ENCODE measurements at places on chromosomes 6 and 20. TPM values are rescaled to one million over a fixed set of nuclear protein-coding genes. Genes with fewer than 3 reads are reported as not detected.

DNA sequence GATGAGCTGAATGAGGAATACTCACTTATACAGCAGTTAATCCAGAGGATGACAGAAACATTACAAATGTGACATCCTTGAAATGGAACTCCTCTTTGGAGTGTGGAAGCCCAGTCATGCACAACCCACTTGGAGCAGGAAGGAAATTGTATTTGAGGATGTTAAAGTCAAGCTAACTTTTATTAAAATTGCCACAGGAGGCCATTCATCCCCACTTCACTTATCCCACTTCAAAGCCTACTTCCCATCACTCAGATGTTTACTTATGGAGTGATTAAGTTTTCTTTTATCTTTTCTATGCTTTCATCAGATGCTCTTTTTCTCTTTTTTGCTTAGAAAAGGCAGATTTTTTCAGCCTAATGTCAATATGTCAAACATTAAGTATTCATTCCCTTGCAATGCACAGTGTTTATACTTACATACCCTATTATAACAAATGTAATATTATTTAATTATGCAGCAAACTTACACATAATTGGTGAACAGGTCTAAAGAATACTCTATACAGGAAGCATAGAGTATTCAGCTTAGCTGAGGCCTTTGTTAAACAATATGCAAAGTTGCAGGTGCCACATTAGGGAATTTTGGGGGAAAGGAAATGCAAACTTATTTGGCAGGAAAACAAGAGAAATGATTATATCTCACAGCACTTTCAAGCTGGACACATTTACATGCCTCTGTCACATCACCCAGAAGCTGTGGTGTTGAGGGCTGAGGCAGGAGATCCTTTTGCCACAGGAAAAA is 148.9 kb downstream of the KHDC1L start:
- DNase-seq = no peak

- no peak for DNase-seq
Observed at GRCh38 chr20:24309596-24309995, 159.8 kb upstream of the SYNDIG1 start.

GRCh38 chr6:109257494-109257893 is 124.8 kb downstream of the CD164 start:
- no peak for DNase-seq

- DNase-seq = no peak
Observed at GRCh38 chr6:105794239-105794638, 291.9 kb upstream of the PRDM1 start.

DNA sequence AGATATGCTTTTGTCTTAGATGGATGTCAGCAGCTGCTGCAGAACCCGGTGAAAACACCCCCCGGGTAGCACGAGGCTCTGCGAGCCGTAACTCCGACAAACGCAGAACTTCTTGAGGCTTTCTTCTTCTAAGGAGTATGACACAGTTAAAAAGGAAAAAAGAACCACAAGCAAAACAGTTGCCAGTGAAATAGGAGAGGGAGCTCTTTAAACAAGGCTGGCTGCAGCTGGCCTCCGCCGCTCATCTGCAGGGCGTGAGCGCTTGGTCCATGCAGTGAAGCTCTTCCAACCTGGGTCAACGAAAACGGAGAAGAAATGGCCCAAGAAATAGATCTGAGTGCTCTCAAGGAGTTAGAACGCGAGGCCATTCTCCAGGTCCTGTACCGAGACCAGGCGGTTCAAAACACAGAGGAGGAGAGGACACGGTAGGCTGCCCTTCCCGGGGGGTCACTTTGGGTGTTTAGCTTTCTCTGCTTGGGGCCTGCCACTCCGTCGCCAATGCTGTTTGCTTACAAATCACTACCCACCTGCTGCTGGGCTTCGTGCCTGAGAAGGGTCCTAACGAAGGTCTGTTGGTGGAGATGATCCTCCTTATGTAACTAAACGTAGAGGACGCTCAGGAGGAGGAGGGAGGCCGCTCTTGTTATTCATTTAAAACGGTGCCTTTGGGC is 13.2 kb downstream of the SYTL3 start:
- DNase-seq = no peak

- DNase-seq = no peak
Observed at GRCh38 chr20:63219447-63219821, 3.5 kb upstream of the YTHDF1 start.

STX16 gene
- 17.4 TPM for total RNA-seq

KIF6 gene
- total RNA-seq = 0.24 TPM

DNA sequence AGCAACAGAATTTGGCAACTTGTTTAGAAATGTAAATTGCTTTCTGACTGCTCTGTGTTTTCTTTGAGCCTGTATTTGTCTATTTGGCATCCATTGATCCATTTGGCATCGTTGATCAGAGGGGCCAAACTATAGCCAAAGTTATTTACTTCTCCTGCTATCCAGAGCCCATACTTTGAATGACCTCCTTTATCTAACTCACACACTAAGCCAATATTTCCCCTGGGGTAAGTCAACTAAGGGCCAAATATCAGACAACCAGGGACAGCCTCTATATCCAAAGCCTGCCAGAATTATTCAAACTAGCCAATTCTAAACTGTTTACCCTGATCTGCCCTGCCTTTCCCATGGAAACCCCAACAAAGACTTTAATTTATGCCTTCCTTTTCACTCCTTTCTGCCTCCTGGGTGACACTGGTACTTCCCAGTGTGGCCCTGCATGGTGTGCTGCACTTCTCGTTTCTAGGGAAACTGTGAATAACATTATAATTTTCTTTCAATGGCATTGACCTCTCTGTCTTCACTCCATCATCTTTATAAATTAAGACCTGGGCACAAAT is 19.8 kb upstream of the ZNF184 start:
- no peak for DNase-seq

GRCh38 chr6:132872923-132873322 is 58.6 kb downstream of the RPS12 start:
- DNase-seq = no peak

MICB gene
- total RNA-seq = 9.5 TPM

CUL9 gene
- total RNA-seq = 25.3 TPM

C6orf132 gene
- 0.71 TPM for total RNA-seq

MYO6 gene
- total RNA-seq = 3.3 TPM

All from thymus (tissue), 14 donors.